ENCODE measurements at places on chromosomes 6 and 20. TPM values are rescaled to one million over a fixed set of nuclear protein-coding genes. Genes with fewer than 3 reads are reported as not detected.

BTN1A1 gene
- total RNA-seq: not detected

THBD gene
- total RNA-seq: 2.1 TPM

GRCh38 chr6:136792095-136792409 is 225 bp downstream of the MAP3K5 start:
- H3K27ac ChIP-seq: peak overlapping the region; percentile 93
- H3K4me3 ChIP-seq: peak overlapping the region; percentile 85
- no peaks in the 10 kb centered on the region for H3K27me3 ChIP-seq
- H3K36me3 ChIP-seq: no peaks in the 10 kb centered on the region
- DNase-seq: no peak
- peaks cover 30% of the 10 kb centered on the region for H3K4me1 ChIP-seq

DNA sequence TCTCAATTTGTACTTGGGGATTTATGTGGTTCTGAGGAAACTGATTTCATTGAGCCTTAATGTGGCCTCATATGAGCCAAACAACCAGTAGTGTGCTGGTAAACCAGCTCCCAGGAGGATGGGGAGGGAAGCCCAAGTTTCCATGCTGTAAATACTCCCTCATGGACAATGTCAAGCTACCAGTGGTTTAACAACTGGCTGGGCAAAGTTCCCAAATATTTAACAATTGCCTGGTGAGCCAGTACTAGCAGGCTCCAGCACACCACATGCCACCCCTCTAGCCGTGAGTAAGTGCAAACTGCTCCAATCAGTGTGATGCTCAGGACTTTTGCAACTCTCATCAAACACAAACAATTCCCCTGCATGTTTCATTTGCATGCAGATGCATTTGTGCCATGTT is 19.2 kb upstream of the CDKN1A start:
- H3K27ac ChIP-seq: no peak overlapping the region
- H3K36me3 ChIP-seq: no peaks in the 10 kb centered on the region
- no peak overlapping the region for H3K4me3 ChIP-seq
- H3K27me3 ChIP-seq: peaks cover 15% of the 10 kb centered on the region

GRCh38 chr20:62227977-62228958 is 8.2 kb upstream of the HRH3 start:
- no peaks in the 10 kb centered on the region for H3K4me1 ChIP-seq
- no peak overlapping the region for H3K4me3 ChIP-seq
- H3K27ac ChIP-seq: no peak overlapping the region
- DNase-seq: no peak
